ENCODE measurements at places on chromosomes 1 and 21. TPM values are rescaled to one million over a fixed set of nuclear protein-coding genes. Genes with fewer than 3 reads are reported as not detected.

Gene NEGR1
- not detected for total RNA-seq

Gene KCNJ10
- not detected for total RNA-seq

Gene TCP10L
- total RNA-seq, result 0.72 TPM

Gene TEX35
- total RNA-seq, result not detected

DNA sequence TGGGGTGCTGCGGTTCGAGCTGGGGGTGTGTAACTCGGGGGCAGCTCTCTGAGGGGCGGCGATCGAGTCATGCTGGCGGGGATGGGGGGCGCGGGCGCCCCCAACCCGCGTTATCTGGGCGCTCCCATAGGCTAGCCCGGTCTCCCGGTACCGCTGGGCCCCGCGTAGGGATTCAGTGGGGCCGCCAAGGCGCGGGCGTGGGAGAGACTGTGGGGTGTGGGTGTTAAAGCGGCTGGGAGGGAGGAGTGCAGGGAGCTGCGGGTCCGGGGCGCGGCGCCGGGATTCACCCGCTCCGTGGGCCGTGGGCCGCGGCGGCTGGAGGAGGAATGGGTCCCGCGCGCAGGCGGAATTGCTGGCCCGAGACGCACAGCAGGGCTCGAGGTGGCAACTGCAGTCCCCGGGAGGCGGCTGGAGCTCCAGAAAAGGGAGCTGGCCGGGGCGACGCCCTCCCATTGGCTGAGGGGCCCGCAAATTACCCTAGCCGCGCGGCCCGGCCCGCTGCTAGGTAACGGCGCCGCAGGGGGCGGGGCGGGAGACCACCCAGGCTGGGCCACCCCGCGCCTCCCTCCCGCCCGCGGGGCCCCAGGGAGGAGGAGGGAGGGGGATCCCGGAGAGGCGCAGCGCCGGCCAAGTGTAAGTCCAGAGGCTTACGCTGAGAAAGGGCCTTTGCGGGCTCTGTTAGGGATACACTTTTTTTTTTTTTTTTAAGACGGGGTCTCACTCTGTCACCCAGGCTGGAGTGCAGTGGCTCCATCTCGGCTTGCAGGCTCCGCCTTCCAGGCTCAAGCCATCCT lies at the start of gene PTCH2:
Gene PTCH2 (minus strand): TSS at position 392 of the 794 bp plus-strand sequence. CDS start 321 bp downstream, at position 71.
- DNase-seq, result no peak

- DNase-seq, result no peak
Observed at GRCh38 chr1:57157818-57158603, 192.2 kb upstream of the C8B start.

DNA sequence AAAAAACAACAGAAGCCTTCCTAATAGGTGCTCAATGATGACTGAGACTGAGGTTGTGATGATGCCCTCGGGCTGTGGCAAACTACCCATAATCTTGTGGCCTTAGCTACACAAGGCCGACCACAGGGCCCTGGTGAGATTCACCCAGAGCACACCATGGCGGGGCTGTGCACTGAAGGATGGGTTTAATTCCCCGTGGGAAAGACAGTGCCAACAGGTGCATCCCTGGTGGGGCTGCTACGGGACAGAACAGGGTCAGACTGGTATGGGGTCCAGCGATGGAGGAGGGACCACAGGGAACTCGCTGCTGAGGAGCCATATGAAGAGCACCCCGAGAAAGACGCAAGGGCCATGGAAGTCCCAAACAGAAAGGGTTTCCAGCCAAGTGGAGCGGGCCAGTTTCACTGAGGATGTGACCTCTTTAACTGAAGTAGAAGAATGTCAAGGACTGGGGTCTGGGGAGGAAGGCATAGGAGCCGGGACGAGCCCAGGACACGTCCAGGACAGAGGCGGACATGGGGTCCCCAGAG lies 21.3 kb downstream of the PRDM15 start:
- DNase-seq, result no peak

DNA sequence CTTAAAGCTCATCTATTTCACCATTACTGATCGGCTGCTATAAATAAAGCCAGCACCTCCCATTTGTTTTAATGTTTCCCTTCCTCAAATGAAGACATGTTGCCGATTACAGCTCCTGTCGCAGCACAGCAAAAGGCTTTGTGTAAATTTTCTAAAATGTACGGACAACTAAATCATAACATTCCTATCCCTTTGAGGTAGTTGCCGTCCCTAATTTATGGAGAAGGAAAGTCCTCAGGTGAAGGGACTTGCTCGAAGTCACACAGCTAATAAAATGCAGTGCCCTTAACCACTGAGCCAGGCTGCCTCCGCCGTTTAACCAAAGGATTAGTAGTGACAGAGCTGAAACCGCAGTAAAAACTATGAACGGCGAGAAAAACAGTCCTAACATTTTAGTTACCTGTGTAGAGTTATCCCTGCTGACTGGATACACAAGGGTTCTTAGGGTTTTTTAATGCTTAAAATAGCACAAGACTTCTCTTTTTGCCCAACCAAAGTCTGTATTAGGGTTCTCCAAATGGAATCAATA lies 871 bp downstream of the PINK1 start:
- no peak for DNase-seq

GRCh38 chr1:223844787-223845036 lies 1.0 kb downstream of the TP53BP2 start:
- peak; percentile 68 for DNase-seq

DNA sequence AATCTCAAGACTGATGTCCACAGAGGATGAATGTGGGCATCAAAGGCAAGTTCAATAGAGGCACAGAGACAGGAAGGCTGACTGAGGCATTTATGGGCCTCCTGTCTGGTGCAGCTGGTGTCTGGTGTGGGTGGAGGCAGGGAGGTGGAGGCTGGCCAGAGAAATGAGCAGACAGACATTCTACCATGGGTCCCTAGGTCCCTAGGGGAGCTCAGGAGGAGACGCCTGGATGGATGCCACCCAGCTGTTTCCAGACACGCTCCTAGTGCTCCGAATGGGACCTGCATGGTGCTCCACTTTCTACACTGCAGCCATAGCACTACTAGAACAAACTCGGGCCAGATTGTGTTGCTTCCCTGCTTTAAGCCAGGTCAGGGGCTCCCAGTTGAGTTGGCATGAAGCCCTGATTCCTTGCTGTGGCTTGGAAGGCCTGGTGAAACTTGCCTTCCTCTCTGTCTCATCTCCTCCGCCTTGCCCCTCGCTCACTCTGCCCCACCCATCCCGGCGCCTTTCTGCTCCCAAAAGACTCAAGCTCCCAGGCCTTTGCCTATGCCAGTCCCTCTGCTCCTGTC lies 25.3 kb downstream of the PADI2 start:
- no peak for DNase-seq

DNA sequence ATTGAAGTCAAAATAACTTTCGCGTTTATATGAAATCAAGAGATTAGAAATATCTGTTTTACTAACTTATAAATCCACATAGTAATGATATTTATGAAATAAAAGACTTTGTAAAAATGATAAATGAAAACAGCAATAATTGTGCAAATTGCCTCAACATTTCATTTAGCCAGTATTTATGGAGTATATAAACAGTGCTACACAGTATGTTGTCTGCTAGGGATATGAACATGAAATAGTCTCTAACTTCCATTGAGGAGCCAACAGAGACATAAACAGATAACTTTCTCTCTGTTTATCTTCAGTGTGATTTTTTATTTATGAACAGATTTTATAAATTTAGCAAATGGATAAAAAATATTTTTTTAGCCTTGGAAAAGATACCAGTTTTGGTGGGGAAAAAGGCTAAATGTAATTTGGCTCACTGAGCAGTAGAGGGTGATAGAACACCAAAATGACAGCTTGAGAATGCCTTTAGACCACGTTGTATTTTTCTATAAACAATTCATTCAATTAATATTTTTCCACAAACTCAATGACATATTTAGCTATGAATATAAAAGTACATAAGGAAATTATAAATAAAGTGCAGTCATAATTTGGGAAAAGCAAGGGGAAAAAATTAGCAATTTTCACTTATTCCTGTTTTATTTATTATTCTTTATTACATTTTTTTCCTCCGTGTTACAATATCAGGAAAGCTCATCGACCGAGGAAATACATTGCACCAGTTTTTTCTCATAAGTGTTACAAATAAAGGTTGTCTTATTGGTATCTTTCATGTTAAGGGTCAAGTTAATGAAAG lies 47.5 kb upstream of the EEIG2 start:
- DNase-seq, result peak; percentile 15
